ENCODE measurements at places on chromosomes 3 and 15.

- peak; percentile 23 for DNase-seq
Observed at GRCh38 chr3:41893977-41894376, 67.9 kb downstream of the ULK4 start.

GRCh38 chr3:71513081-71513480, 70.4 kb downstream of the FOXP1 start:
- DNase-seq = no peak

GRCh38 chr3:174218016-174218415, 641.1 kb upstream of the NAALADL2 start:
- DNase-seq = no peak

GRCh38 chr15:31439328-31439727, 112.7 kb downstream of the KLF13 start:
- no peak for DNase-seq

DNA sequence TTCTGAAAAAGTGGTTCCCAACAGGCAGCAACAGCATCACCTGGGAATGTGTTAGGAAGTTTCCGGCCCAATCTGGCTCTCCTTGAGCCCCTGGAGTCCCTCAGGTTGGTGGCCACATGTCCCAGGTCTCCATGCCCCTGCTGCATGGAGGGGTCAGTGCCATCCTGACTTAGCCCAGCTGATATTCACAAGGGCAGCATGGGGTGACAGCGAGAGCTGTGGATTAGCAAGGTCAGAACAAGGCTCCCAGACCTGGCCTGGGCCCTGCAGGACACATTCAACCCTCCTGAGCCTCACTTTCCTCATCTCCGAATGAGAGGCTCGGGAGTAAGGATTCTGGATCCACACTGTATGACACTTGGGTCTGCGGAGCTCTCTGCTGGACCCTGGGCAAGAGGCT, 243.8 kb upstream of the TLE3 start:
- DNase-seq = no peak

DNA sequence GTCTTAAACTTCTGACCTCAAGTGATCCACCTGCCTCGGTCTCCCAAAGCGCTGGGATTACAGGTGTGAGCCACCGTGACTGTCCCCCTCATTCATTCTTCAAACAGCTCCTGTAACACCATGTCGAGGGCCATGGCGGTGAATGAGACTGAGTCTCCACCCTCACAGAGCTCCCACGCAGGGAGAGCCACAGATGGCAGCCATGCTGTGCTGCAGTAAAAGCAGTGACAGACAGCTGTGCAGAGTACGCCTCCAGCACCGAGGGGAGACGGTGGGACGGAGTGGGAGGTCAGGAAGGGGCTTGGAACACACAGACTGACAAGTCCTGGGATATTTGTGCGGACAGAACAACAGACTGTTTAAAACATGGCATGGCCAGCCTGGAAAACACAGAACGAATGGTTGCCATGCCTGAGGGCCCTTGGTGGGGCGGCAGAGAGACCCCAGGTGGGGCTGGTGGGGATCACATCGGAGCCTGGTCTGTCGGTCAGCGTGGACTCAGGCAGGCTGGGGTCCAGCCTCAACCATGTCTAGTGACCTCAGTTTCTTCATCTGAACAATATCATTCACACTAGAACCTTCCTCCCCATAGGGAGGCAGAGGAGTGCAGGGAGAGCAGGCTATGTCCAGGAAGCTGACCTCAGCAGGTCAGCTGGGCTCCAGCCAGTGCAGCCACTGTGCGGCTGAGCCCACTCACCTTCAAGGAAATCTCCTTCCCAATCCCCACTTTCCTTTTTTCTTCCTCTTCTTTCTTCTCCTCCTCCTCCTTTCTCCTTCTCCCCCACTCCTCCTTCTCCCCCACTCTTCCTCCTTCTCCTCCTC, 20.6 kb upstream of the LCTL start:
- DNase-seq = no peak

- no peak for DNase-seq
Observed at GRCh38 chr15:47289656-47290055, 427.6 kb upstream of the SEMA6D start.

GRCh38 chr3:90069748-90070147, 962.3 kb downstream of the EPHA3 start:
- DNase-seq = no peak

DNA sequence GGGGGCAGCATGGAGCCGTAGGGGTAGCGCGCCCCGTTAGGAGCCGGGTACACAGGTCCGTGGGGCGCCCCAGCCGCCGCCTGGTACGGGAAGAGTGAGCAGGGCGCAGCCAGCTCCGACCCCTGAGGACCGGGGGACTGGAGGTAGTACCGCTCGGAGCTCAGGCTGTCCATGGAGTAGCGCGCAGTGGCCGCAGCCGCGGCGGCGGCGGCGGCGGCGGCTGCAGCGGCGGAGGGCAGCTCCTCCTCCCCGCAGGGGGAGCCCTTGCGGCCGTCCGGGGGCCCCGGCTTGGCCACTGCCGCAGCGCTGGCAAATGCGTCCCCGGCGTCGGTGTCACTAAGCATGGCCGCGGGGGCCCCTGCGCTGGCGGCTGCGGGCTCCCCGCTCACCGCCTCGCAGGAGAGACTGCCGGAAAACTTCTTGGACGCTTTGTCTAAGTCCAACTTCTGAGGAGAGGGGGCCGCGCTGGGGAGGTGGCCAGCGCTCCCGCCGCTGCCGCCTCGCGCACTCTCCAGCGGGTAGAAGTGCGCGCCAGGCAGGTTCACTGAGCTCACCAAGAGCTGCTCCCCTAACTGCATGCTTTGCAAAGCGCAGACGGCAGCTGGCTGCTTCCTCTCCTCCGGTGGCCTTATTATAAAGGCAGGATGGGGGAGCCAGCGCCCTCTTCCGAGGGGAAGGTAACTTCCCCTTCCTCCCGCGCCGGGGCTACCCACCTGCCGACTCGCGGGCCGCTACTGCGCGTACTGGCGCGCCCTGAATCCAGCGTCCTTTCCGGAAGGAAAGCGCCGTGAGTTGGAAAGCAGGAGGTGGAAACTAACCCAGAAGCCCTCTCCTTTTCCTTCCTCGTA, at the start of gene EOMES:
Gene EOMES, minus strand, starts transcription at position 607 of the 848 bp plus-strand sequence. Its CDS starts 29 bp downstream, at position 578.
- DNase-seq = no peak

DNA sequence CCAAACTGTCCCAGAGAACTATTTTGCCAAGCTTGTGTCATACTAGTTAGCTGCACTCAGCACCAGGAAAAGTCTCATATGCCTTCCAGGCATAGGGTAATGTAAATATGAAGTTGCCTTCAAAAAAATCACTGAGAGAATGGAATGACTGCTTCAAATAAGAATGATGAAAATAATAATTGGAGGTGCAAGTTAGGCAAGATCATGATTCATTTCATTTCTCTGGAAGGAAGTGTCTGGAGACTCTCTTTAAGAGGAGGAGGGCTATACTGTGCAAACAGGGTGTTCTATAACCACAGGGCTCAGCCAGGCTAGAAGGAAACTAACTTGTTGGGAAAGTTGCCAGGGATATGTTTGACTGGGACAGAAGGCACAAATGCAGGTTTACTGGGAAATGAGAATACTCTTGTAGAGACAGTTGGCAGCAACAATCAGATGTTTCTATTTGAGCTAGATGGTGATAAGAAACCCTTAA, 4.3 kb downstream of the SIDT1 start:
- no peak for DNase-seq

- peak; percentile 22 for DNase-seq
Observed at GRCh38 chr3:69309814-69310213, 76.1 kb downstream of the FRMD4B start.

GRCh38 chr15:71151081-71151480, 35.8 kb downstream of the THSD4 start:
- DNase-seq = no peak

GRCh38 chr15:31447931-31448634, 121.4 kb downstream of the KLF13 start:
- DNase-seq = no peak

- DNase-seq = no peak
Observed at GRCh38 chr15:50256188-50257041, 9.1 kb downstream of the HDC start.

- no peak for DNase-seq
Observed at GRCh38 chr15:81473177-81473576, 99.2 kb upstream of the TMC3 start.

GRCh38 chr3:38556640-38557358, 60.7 kb downstream of the EXOG start:
- DNase-seq = no peak

DNA sequence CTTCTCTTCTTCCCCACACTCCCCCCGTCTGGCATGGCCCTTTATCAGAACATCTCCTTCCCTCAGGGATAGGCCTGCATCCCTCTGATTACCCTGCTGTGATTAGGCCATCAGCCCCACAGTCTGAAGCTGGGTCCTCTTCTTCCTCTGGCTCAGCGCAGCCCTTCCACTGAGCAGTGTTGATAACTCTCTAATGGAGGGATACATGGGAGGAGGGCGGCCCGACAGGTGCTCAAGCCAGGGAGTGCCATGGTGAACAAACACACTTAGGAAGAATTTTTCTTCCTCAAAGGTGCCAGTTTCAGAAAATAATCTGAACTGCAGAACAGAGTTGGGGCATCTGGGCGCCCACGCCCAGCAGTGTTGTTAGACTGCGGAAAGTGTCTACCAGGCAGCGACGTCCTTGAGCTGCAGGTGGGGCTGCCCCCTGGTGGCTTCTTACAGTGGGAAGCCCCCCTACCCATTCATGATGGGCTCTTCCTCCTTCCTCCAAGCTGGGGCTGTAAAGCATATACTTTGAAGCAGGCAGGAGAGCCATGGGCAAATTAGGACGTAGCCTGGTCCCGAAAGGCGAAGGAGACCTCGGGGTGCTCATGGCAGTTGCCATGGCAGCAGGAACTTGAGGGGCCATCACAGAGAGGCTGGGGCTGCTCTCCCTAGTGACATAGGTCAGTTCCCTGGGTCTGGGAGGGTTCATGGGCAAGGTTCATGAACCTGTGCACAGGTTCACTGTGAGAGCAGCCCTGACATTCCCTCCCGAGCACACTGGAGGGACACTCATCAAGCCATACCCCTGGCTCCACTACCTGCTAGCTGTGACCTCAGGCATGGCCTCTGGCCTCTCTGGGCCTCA, 33.2 kb upstream of the NR2C2 start:
- DNase-seq = no peak

DNA sequence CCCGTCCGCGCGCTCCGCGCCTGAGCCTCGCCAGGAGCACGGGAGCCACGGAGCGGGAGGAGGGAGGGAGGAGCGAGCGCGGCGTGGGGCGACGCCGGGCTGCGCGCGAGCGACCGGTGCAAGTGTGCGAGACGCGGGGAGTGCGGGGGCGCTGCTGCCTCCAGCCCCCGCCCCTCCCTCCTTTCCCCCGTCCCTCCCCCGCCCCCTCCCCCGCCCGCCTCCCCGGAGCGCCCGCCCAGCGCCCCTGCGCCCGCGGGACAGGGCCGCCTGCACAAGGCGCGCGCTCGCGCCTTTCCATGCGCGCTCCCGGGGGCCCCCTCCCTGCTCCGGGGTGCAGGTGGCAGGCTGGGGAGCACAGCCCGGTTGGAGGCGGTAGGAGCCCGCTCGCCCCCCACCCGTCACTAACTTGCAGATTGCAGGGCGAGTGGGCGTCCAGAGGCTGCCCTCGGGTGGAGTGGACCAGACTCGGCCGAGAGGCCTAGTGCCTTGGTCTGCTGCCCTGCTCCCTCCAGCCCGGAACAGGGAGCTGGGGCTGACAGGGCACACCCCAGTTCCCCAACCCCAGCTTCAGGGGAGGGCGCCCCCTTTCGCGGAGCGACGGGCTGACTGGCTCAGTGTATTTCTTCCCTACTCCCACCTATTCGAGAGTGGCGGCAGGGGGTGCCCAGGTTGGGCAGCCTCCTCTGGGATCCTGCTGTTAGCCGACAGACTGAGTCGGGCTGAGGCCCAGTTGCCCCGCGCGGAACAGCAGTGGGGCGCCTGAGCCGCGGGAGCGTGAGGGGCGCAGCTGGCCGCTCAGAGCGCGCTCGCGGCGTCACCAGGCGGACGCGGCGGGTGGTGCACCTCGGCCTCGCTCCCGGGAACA, at the start of gene WNT7A:
Gene WNT7A, minus strand, starts transcription at position 126 of the 865 bp plus-strand sequence. CDS start 255 bp downstream, outside the sequence.
- no peak for DNase-seq

GRCh38 chr3:124639406-124640237, 90.6 kb upstream of the UMPS start:
- no peak for DNase-seq

DNA sequence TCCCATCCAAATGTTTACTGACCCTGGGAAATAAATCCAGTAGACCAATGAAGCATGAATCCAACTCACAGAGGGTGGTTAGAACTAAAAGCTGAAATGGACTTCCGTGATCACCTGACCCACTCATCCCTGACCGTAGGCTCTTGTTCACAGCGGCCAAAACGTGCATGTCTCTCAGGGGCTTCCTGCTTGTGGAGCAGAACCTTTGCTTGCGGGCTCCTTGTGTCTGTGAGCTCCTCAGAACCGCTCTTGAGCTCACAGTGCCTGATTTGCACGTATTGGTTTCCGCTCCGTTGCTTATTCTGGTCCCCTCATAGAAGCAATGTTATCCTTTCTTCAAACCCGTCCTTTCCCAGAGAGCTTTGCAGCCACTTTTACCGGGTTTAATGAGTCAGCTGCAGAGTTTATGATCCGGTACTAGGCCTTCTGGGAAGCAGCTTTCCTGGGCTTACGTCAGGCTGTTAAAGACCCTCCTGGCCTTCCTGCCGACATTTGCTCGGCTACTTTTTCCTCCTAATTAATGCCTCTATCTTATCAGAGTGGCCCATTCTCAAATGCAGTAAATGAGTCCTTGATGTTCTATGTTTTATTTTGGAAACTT, 35.4 kb downstream of the LIPC start:
- DNase-seq = no peak

DNA sequence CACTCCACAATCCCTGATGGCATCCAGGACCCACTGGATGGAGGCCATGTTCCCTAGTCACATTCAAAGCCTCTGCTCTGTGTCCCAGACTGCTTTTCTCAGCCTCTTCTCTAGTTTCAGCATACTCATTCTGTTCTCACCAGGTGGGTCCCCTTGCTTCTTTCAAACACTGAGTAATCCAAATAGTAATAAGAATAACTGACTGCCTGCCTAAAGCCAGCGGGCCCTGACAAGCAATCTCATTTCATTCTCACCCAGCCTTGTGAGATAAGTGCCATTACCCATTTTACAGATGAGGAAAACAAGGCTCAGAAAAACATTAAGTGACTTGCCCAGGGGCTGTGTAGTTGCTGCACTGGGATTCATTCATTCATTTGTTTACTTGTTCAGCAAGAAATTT, 25.4 kb downstream of the MAPKAPK3 start:
- DNase-seq = no peak

DNA sequence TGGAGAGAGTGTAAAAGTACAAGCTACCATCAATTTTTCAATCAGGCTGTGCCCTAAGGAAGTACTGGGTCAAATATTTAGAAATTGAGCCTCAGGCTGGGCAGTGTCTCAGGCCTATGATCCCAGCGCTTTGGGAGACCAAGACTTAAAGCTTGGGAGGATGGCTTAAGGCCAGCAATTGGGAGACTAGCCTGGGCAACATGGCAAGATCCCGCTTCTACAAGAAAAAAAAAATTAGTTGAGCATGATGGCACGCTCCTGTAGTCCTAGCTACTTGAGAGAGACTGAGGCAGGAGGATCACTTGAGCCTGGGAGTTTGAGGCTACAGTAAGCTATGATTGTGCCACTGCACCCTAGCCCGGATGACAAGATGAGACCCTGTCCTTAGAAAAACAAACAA, 2.0 kb upstream of the UBP1 start:
- no peak for DNase-seq

GRCh38 chr3:146390957-146391356, 78.4 kb downstream of the PLSCR2 start:
- DNase-seq = peak; percentile 17
